ENCODE measurements at places on chromosomes 2 and 18.

DNA sequence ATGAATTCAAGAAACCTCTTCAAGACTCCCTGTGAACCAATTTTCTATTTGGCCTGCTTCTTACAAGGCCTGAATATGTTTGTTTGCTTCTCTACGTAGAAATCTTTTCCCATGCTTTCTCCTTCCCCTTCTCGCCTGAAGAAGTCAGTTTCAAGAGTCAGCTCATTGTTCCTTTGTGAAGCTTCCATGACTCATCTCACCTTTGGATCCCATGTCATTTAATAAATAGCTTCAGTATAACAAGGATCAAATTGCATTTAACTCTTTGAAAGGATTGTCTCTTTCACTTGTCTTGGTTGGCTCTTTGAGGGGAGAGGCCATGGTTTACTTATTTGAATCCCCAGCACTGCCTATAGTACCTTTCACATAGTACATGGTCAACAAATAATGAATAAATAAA, 28.4 kb downstream of the CPS1 start:
- peak; percentile 81 for DNase-seq

- DNase-seq = no peak
Observed at GRCh38 chr18:46570666-46571065, 86.4 kb downstream of the LOXHD1 start.

DNA sequence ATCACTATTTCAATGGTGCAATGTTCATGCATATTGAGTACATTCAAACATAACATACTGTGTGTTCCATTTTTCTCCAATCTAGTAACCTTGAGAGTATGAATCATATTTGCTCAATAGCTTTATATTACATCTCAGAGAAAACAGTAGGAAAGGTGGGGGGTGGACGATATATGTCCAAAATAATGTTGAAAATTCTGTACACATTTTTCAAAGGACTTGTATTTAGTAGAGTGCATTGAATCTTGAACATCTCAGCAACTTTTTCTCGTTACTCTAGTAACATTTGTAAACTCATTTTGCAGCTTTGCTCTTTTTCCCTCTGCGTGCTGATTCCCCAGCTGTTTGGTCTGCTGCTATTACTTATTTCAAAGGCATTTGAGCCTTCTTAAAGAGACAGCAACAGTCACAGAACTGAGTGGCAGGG, 1487.0 kb downstream of the LRP1B start:
- peak; percentile 15 for DNase-seq

DNA sequence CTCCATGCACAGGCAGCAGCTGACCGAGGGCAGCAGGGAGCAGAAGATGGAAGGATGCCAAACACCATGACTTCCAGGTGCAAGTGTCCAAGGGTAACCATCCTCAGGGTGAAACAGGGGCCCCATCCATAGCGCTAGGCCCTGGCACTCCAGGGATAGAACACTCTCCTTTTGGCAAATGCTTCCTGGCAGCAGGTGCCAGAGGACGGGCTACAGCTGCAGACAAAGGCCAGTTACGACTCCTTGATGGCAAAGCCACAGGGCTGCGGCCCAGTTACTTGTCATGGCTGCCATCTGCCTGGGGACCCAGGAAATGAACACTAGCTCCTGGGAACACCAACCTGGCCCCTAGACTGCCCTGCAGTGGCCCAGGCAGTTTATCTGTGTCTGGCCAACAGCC, 178.8 kb downstream of the TMEM163 start:
- DNase-seq = no peak

DNA sequence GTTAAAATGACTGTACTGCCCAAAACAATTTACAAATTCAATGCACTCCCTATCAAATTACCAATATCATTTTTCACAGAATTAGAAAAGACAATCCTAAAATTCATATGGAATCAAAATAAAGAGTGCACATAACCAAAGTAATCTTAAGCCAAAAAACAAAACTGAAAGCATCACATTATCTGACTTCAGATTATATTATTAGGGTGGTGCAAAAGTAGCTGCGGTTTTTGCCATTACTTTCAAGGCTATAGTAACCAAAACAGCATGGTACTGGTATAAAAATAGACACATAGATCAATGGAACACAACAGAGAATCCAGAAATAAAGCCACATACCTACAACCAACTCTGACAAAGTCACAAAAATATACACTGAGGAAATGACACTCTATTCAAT, 396.6 kb downstream of the EIPR1 start:
- DNase-seq = no peak

DNA sequence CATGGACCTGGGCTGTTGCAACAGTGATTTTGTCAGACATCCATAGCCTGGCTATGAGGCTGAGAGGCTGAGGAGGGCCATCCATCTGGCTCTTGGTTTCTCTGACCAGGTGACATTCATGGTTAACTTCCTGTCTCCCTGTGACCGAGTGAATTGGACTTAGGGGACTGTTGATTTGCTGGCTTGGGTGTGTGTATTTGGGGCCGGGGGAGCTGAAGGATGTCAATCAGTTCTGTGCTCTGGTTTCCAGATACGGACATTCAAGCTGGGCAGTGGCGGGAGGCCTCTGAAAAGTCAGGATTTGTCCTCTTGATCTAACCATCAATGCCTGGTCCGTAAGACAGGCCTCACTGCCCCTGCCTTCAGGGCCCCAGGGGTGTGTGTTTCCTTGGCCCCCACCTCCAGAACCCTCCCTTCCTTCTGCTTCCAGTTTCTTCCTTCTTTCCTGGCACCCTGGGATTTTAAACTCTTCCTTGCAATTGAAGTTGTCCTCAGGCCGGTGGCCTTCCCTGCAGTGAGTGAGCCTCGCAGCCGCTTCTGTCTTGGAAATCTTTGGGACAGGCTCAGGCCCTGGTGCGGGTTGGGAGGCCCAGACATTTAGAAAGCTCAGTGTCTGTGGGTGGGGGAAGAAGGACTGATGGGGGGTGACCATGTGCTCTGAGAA, 54.7 kb upstream of the HAAO start:
- DNase-seq = no peak

DNA sequence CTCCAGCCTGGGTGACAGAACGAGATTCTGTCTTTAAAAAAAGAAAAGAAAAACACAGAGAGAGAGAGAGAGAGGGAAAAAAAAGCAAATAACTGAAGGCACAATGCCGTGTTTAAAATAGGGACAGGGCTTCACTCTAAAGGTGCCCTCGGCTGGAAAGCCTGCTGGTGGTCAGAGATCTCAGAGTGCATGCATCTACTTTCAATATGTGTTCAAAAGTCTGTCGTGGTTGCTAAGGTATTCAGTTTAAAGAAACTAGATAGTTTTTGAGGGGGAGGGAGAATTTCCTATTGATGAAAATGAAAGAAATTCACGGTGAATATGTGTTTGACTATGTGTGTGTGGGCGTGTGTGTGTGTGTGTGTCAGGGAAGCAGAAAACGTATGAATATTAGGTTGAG, 11.0 kb upstream of the CBLN2 start:
- no peak for DNase-seq

- no peak for DNase-seq
Observed at GRCh38 chr2:55025627-55026026, 24.6 kb downstream of the RTN4 start.

DNA sequence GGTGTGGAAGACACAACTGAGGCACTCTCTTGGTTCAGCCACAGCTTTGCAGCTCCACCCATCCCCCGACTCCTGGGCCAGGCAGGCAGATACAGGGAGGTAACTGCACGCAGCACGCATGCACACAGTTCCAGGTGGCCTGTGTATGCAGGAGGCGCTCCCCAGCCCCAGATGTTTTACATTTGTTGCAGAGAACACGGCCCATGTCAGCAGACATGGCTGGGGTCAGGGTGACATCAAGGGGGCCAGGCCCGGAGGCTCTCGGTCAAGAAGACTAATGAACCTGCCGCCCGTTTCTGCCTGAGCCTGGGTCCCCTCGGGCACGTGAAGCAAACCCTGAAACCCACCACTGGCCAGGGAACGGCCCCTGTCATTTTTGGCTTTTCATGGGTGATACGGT, 57.3 kb downstream of the TWIST2 start:
- DNase-seq = no peak

DNA sequence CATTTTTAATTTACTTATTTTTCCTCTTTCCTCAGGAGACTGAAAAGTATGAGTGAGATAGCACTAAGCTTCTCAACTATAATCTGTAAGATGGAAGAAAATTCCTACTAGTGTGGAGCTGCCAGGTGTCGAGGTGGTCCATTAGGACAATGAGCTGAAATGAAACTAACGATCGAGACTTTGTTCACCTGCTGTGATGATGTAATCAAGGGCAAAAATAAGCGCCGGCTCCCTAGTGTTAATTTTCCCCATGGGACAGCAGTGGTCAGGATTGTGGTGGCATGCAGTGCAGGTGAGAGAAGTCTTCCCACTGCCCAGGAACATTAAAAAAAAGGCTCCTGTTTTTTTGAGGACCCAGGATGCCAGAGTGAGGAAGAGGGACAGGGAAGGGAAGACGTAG, 859.1 kb upstream of the GCFC2 start:
- no peak for DNase-seq

- no peak for DNase-seq
Observed at GRCh38 chr2:234430871-234431270, 66.0 kb downstream of the ARL4C start.

Measured in HT1080 (cell line).